Stimulated activated CD4-positive, alpha-beta T cell treated with anti-CD3 and anti-CD28 coated beads, Interleukin-15, amount 100 ng/mL, for 1 hour (primary cell): ENCODE measurements at places on chromosomes 11 and 22.

DNA sequence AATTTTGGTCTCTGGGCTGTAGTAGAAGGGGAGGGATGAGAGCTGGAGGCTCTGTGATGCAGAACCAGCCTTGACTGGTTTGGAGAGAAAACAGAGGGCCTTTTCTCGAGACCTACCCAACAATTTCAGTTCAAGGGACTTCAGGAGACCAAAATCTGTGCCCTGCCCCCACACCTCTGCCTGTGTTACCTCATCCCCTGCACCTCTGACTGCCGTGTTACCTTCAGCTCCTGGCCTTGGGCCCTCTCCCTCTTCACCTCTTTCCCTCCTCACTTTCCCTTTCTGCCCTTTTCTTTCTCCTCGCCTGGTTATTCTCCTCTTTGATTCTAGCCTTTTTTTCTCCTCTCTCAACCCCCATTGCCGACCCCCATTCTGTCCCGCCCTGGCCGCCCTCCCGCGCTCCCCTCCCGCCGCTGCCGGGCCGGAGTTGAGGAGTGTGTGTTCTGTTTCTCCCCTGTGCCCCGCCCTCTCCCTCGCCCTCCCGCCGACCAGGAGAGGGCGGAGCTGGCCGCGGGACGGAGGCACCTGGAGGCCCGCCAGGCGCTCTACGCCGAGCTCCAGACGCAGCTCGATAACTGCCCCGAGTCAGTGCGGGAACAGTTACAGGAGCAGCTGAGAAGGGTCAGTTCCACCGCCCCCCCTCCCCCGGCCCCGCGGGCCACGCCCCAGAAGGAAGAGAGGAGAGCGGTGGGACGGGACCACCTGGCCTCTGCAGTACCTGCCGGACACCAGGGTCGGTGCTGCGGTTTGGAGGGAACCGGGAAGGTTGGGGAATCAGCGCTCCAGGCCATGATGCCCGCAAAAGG lies 27.2 kb downstream of the PHLDB1 start:
- no peak for DNase-seq

GRCh38 chr11:105609341-105609781 lies 512 bp upstream of the GRIA4 start:
- no peak for DNase-seq

GRCh38 chr11:64921384-64921783 lies 3.1 kb upstream of the PPP2R5B start:
- no peak for DNase-seq

GRCh38 chr22:50452649-50453048 lies 22.2 kb downstream of the SBF1 start:
- DNase-seq, result no peak

GRCh38 chr22:49081261-49081666 lies 746.4 kb downstream of the BRD1 start:
- no peak for DNase-seq

GRCh38 chr11:118380571-118380970 lies 20.8 kb upstream of the ATP5MG start:
- no peak for DNase-seq

DNA sequence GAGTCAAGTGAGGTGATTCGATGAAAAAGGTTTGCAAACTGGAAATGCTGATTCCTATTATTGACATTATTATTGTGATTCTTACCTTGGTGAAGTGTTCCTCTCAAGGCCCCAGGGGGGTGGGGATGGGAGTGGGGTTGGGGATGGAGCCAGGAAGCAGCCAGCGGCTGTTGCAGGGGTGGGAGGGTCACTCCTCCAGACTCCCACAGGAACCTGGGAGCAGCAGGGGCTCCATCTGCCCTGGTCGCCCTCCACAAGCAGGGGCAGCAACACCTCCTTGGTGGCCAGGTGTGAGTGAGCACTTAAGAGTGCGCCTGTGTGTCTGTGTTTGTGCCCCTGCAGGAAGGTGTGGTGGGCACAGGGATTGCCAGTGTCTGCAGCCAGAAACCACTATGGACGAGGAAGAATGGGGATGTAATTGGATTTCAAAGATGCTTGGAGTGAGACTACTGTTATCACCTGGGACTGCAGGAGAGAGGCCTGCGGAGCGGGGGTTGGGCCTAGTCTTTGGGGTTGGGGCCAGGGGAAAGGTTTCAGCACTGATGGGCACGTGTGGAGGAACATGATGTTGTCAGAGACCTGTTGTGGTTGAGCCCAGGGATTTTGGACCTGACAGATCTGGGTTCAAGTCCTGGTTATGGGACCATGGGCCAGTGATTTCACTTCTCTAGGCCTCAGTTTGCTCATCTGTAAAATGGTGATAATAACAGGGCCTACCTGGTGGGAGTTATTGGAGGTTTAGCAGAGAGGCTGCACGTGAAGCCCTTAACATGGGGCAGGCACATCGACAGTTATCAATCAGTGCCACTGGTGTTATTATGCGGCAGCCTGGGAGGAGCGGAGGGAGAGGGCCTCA lies 3.6 kb upstream of the TP53I11 start:
- DNase-seq, result no peak

- no peak for DNase-seq
Measured at GRCh38 chr11:118010738-118011461, 24.7 kb downstream of the IL10RA start.

DNA sequence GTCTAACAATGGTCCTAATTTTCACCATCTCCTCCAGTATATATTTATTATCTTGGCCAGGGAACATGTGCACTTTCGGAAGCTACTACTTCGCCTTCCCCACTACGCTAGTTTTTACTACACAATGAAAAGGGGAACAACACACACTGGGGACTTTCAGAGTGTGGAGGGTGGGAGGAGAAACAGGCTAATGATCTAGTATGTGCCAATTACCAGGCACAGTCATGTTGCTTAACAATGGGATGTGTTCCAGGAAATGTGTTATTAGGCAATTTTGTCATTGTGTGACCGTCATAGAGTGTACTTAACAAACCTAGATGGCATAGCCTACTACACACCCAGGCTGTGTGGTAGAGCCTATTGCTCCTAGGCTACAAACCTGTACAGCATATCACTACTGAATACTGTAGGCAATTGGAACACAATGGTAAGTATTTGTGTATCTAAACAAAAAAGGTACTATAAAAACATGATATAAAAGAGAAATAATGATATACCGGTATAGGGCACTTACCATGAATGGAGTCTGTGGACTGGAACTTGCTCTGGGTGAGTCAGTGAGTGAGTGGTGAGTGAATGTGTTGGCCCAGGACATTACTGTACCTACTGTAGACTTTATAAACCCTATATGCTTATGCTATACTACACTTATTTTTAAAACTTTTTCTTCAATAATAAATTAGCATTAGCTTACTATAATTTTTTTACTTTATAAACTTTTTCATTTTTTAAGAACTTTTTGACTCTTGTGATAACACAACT lies 20.1 kb upstream of the CUL5 start:
- no peak for DNase-seq

DNA sequence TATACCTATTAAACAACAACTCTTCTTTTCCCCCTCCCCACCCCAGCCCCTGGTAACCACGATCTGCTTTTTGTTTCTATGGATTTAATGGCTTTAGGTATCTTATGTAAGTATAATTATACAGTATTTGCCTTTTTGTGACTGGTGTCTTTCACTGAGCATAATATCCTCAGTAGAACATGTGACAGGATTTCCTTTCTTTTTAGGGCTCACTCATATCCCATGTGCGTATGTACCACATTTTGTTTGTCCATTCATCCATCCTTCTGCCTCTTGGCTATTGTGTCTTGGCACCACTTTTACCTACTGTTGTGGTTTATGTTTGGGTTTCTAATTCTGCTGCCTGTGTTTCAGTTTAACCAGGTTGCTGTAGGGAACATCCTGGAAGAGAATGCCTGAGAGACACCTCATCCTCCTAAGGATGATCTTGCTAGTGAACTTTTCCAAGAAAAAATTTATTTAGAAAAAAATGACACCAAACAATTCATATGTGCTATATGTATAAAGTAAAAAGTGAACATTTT lies 77.6 kb upstream of the SESN3 start:
- no peak for DNase-seq

DNA sequence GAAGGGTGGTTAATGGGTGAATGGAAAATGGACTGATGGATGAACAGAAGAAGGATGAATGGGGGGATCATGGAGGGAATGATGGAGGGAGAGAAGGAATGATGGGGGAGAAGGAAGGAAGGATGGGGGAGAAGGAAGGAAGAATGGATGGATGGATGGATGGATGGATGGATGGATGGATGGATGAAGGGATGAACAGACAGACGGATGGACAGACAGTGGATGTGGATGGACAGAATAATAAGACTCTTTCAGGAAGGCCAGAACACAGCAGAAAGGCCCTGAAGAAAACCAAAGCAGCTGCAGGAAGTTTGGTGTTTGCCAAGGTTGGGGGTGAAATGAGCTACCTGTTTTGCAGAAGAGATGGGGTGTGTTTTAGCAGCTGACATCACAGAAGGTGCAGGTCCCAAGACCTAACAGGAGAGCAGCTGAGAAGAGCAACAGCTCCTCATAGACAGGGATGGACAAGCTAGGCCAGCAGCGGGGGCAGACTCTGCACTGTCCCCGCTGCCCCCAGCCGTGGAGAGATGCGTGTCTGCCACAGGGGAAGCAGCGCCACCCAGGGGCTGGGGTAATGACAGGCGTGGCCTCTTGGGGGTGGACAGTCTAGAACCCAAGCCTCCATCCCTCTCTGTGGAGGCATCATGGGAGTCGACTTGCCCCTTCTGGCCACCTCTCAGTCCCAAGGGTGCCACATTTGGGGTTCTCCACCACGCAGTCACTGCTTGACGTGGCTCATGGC lies 17.9 kb downstream of the C1QTNF6 start:
- no peak for DNase-seq

DNA sequence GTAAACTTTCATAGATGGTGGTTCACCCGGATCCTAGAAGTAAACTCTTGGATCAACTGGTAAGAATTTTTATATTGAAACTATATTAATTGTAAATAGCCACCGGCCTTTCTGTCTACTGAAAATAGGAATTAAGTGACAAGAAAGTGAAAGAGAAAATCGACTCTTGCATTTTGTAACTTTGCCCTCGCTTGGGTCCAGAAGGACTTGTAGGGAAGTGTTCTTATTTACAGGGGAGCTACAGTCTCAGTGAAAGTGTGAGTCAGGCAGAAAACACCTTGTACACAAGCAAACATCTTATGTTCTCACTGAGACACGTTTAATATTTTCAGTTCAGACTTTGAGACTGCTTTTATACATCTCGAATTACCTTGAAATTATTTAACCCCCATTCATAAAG lies 238.9 kb downstream of the BLID start:
- no peak for DNase-seq

DNA sequence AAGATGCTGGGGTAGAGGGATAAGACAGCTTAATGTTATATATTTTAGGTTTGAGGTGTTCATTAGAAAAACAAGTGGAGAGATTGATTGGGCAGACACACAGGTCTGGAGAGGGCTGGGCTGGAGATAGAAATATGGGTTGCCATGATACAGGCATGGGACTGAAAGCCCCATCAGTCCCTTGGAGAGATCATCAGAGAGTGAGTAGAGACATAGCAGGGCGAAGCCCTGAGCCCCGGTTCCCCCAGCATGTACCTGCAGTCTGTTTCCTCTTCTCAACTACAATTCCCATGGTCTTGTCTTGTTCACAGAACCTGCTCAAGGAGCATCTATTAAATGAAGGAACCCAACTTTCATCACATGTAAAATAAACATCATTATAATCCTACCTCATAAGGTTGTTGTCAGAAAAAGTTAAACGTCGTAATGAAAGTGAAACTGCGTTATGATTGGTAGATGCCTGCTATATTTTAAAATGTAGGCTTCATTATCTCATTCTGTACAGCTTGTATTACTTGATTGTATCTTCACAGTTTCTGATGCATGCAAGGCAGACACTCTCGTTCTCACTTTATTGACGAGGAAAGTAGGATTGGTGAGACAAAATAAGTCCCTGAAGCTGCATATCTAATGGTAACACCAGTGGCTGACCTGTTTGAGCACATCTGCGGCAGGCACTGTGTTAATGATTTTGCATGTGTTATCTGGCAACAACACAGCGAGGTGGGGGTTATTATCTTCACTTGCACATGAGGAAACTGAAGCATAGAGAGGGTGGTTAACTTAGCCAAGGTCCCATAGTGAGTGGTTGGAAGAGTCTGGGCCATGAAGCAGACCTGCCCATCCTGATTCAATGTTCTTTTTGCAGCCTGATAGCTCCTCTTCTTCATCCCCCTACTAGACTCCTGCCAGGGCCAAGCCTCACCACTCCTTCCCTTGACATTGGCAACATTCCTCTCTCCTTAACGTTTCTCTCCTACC lies 63.5 kb downstream of the ENDOD1 start:
- no peak for DNase-seq

GRCh38 chr11:36037031-36037430 lies 93.2 kb downstream of the LDLRAD3 start:
- no peak for DNase-seq

- DNase-seq, result peak; percentile 43
Measured at GRCh38 chr22:40348025-40348658, 1.8 kb downstream of the ADSL start.

DNA sequence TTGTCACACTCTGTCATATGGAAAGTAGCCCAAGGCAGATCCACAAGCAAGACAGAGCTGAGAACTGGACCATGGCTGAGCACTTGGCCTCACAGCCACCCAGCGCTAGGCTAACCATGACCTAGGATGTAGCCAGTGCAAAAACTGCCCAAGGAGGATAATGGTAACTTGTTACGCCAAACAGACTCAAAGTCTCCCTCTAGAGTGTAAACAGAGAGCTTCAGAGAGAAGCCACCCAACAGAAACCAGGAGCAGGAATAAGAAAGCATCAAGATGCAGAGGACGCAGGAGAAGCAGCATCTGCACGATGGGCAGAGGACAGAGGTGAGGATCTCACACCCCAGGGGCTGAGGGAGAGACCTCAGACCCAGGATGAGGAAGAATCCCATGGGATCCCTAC lies 97.9 kb downstream of the RCN1 start:
- no peak for DNase-seq

DNA sequence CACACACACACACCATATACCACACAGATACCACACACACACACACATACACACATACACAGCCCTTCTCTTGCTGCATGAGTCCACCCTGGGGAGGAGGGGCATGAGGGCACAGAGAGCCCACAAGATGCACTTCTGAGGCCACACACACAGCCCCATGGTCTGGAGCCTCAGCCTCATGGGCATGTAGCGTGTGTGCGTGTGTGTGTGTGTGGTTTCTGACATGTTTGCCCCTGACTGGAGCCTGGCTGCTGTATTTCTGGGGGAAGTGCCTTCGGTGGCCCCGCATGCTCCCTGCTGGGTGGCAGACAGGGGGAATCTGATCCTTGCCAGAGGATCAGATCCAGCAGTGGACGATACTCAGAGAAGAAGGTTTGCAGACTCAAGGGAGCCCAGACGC lies 97.0 kb upstream of the PRR5 start:
- DNase-seq, result no peak

- no peak for DNase-seq
Measured at GRCh38 chr11:16789063-16789420, 50.6 kb downstream of the C11orf58 start.
